ENCODE measurements at places on chromosomes 12 and 14.

DNA sequence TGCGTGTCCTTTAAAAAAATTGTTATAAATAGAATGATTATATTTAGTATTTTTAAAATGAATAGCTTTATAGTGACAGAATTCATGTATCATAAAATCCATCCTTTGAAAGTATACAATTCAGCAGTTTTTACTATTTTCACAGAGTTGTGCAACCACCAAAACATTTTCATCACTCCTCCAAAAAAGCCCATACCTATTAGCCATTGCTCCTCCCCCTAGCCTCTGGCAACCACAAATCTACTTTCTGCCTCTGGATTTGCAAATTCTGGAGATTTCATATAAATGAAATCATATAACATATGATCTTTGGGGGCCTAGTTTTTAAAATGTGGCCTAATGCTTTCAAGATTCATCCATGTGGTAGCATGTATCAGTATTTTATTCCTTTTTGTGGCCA is 117.9 kb upstream of the MED13L start:
- no peak for DNase-seq

DNA sequence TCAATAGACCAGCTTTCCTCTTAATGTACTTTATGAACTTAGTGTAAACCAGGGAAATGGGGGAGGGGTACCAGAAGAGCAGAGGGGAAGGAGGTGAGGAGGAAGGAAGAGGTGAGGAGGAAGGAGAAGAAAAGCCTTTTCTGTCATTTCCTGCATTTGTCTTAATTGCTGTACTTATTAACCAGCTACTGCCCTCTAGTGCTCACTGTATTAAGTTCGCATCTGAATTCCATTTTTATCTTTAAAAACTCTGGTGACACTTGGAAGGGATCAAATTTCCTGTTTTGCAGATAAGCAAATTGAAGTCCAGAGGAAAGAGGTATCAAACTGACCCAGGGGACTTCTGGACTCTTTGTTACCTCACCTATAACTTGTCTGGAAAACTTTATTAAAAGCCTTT is 22.2 kb downstream of the MANSC1 start:
- no peak for DNase-seq

DNA sequence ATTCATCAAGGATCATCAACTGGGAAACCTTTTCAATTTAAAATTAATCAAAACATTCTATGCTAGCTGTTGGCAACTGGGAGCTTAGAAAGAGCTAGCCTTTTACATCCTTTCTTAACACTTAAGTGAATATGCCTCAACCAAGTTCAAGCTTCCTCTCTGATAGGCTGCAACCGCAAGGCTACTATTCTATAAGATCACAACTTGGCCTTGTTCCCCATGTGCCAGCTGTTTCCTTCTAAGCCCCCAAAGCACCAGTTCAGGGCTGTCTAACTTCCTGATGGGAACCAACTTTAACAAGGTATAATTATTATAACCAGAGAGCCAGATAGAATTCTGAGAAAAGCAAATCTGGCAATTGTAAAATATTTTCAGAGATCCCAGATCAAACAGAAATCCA is 37.0 kb downstream of the KCNC2 start:
- DNase-seq = no peak

GRCh38 chr12:92261071-92261470 is 115.4 kb upstream of the BTG1 start:
- DNase-seq = no peak

DNA sequence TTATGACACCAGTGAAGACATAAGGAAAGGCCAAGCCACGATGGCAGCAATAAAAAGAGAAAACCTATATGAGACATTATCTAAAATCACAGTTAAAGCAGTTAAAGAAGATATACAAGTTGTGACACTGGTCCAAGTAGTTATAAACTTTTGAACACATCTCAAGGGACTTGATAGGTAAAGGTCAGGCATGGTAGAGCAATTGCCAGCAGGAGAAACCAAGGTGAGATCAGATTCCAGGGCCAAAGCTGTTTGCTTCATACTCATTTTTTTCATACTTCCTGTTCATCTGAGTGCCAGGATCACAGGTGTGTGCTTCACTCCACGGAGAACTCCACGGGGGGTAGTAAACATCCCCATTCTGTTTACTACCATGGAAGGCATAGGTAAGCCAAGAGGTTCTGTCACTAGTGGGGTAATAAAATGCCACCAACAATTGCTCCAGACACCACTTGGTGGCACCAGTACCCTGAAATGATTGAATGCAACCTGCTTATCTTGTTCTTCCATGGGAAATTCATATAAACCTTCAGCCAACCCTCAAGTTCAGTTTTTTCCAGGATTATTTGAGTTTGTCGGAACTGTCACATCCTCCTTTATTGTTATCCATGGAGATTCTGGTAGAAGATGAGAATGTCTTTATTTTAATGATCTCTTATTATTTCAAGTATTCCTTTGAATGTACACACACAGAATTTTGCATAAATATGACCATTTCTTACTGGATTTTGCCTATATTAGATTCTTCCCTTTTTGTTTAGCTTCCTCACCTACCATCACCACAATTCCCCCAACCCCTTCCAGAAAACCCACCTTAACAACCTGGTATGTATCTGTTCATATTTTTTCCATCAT is 59.2 kb upstream of the TSPAN8 start:
- no peak for DNase-seq

GRCh38 chr14:91005716-91006115 is 54.7 kb downstream of the RPS6KA5 start:
- DNase-seq = no peak

DNA sequence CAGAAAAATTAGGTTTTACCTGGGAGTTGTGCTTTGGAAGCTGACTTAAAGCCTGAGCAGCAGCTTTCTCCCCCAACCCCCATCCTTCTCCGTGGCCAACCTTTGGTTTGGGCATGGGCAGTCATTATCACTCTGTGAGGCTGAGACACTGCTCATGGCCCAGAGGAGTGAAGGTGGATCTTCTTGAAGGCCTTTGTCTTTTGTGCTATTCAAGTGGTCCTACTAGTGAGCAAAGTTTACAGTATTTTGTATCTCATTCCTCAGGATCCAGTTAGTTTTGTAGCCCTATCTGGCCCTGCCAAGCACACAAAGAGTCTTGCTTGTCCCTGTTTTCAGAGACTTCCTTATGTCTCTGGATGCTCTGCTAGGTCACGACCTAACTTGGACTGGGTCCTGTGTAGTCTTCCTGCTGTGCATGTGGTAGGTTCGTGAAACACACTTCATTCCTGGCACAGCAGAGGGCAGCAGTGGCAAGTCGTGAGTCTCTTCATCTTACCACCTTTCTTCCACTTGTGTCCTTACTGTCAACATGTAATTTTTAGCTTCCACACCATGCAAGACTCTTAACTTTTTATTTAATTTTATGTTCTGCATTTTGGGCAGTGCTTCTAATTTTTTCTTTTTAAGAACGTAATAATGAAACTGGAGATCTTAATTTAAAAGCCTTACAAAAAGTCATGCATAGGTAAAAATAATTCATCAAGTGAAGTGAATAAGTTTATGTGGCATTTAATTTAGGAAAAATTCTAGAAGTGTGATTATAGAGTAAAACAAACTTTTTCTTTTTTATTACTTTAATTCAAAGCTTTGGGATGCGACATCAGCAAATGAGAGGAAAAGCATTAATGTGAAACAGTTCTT is 53.7 kb downstream of the APAF1 start:
- DNase-seq = peak; percentile 11

DNA sequence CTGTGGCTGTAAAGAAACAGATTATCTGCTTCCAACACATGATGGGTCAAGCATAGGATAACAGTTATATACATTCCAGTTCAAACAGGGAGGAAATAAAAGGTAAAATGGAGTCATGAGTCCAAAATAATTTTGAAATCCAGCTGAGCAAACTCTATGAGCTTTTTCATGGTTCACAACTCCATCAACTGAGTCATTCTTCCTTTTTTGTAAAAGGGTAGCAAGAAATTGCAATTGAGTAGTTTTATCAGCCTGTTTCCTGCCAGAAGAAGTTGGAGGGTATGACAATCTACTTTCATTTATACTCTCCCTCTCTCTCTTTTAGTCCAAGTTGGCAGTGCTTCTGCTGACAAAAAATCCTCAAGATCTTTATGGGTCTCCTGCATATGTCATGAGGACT is 95.6 kb downstream of the CPNE8 start:
- no peak for DNase-seq

DNA sequence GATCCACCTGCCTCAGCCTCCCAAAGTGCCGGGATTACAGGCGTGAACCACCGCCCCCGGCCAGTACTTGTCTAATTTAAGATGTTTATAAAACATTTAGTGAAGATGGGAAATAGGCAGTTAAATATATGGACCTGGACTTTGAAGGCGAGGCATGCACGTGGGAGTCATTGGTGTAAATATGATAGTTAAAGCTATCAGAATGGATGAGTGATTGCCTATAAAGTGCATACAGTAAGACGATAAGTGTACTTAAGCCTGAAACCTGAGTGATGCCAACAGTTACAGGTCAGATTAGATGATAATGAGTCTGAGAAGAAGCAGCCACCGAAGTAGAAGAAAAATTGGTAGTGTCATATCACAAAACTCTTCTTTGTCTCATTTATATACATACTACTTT is 11.5 kb downstream of the RAD51B start:
- no peak for DNase-seq

- no peak for DNase-seq
Measured at GRCh38 chr12:84043355-84043754, 869.2 kb downstream of the SLC6A15 start.

DNA sequence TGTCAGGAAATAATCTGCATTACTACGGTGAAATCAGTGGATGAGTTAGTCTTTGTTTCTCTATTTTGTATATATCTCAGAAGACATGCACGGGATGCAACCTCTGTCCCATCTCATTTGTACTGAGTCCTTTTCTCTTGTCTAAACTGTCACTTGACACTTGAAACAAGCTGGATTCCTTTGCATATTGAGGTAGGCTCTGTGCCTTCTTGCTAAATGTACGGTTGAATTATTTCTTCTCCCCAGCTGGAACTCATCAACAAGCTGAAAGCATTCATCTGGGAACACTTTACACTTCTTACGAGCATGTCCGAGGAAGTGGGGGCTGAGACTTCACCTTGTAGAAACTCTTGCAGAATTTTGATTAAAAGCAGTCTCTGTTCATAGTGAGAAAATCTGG is 119.5 kb downstream of the VEZT start:
- no peak for DNase-seq

DNA sequence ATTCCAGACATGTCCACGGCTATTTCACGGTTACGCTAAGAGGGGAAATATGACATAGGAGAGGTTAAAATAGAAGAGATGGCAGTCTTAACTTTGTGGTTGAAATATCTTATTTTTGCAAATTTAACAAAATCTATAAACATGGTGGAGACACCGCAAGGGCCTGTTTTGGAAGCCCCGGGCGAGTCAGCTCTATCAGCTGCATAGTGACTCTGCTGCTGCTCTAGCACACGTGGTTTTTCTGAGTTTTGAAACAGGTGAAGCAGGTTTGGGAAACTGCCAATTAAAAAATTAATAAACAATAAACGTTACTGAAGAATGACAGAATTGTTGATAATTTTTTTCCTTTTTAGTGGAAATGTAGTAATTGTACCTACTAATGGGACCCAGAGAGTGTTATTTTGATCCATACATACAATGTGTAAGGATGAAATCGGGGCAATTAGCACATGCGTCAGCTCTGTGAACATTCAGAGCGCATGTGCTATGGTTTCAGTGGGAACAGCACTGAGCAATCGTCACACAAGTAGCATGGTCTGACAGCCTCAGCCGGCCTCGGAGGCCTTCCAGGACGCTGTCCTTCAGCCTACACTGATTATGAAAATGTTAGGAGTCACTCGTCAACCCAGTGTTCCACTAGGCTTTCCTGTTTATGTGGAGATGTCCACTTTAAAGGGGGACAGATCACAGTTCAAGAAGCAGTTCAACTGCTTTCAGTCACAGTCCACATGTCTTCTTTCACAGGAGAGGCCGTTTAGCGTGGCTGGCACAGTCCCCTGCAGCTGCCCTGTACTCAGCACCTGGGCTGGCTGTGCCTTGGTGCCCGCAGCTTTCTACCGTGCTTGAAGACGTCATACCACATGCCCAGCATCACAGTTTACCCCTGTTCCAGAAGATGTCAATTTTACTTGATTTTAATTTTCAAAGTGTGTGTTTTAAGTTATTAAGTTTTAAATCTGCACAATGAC is 51.8 kb downstream of the MOK start:
- DNase-seq = no peak

GRCh38 chr12:32305163-32305562 is 94.2 kb upstream of the FGD4 start:
- no peak for DNase-seq

GRCh38 chr12:109811624-109811995 is 21.6 kb downstream of the TRPV4 start:
- DNase-seq = no peak

DNA sequence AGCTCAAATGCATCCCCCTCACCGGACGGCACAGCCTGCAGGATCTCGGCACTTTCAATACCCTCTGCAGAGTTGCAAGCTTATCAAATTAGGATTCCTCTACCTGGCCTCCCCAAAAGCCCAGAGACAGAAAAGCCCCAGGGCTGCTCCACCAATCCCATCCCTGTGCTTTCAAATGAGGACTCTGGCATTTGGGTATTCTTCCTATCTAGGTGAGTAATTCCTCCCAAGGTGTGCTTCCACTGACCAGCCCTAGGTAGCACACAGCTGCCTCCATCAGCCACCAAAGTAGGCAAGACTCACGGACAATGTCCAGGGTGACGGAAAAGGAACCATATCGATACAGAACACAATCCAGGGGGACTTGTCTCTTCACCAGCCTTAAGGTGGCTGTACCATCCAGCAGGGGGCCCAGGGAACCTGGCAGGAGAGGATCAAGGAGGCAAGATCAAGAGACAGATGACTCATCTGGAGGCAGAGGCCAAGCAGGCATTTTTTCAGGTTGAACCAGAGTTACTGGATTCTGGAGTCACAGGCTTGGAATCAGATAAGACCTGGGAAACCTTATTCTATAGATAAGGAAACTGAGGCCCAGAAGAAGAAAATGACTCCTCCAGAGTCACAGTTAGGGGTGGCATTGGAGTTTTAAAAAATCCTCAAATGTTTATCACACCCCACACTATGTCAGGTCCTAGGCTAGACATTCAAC is 9.9 kb downstream of the PMEL start:
- peak; percentile 56 for DNase-seq

- no peak for DNase-seq
Measured at GRCh38 chr12:109928058-109928656, 28.1 kb downstream of the TCHP start.

DNA sequence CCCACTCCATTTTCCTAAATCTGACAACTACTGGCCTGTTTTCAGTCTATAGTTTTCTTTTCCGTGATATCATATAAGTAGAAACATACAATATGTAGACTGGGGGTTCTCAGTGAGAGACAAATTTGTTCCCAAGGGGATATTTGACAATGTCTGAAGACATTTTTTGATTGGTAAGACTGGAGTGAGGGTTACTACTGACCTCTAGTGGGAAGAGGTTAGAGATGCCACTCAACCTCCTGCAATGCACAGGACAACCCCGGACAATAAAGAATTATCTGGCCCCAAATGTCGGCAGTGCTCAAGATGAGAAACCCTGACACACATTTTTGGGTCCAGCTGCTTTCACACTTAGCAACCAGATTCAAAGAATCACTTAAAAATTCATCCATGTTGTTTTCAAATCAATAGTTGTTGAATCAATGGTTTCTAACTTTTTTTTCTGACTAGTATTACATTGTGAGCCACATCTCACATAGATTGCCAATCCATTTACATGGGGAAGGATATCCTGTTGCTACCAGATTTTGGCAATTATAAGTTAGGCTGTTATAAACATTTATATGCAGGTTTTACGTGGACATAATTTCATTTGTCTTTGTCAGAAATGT is 307.1 kb downstream of the RPL10L start:
- DNase-seq = no peak

All from activated naive CD8-positive, alpha-beta T cell treated with anti-CD3 and anti-CD28 coated beads for 36 hours (primary cell).